ENCODE measurements at places on chromosomes 4 and X. TPM values are rescaled to one million over a fixed set of nuclear protein-coding genes. Genes with fewer than 3 reads are reported as not detected.

ESX1 gene
- polyA plus RNA-seq, result not detected

GPRASP1 gene
- polyA plus RNA-seq, result 0.38 TPM

DNA sequence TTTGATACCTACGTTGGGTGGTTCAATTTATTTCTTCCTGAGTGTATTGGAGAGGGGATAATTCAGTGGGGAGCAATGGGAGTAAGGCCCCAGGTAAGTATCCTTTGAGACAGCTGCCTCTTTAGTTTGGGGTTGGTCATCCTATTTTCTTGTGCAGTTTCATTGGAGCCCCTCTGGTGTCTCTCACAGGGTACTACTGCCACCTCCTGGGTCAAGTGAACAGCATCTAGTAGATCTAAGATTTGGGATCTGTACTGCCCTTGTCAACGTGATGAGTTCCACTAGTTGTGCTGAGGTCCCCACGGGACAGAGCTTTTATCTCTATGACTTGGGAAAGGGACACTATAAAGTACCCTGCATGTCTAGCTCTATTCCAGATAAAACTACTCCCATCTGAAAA lies 80.6 kb downstream of the PBDC1 start:
- peak; percentile 45 for DNase-seq
- H3K4me3 ChIP-seq, result no peak overlapping the region
- no peak overlapping the region for H3K27ac ChIP-seq
- H3K4me1 ChIP-seq, result no peaks in the 10 kb centered on the region
- H3K36me3 ChIP-seq, result no peaks in the 10 kb centered on the region

GRCh38 chr4:177119691-177120090 lies 190.0 kb upstream of the NEIL3 start:
- no peak overlapping the region for H3K27ac ChIP-seq
- H3K4me3 ChIP-seq, result no peak overlapping the region
- H3K4me1 ChIP-seq, result no peaks in the 10 kb centered on the region
- no peak for DNase-seq

- H3K4me1 ChIP-seq, result peaks cover 10% of the 10 kb centered on the region
- peaks cover 87% of the 10 kb centered on the region for H3K36me3 ChIP-seq
- H3K4me3 ChIP-seq, result no peak overlapping the region
- DNase-seq, result no peak
- no peak overlapping the region for H3K27ac ChIP-seq
- H3K27me3 ChIP-seq, result no peaks in the 10 kb centered on the region
Observed at GRCh38 chr4:3112201-3112600, 37.7 kb downstream of the HTT start.

- H3K4me1 ChIP-seq, result no peaks in the 10 kb centered on the region
- no peaks in the 10 kb centered on the region for H3K36me3 ChIP-seq
- DNase-seq, result no peak
- H3K27ac ChIP-seq, result no peak overlapping the region
- H3K27me3 ChIP-seq, result no peaks in the 10 kb centered on the region
Observed at GRCh38 chrX:34146906-34147305, 14.8 kb upstream of the FAM47A start.

DNA sequence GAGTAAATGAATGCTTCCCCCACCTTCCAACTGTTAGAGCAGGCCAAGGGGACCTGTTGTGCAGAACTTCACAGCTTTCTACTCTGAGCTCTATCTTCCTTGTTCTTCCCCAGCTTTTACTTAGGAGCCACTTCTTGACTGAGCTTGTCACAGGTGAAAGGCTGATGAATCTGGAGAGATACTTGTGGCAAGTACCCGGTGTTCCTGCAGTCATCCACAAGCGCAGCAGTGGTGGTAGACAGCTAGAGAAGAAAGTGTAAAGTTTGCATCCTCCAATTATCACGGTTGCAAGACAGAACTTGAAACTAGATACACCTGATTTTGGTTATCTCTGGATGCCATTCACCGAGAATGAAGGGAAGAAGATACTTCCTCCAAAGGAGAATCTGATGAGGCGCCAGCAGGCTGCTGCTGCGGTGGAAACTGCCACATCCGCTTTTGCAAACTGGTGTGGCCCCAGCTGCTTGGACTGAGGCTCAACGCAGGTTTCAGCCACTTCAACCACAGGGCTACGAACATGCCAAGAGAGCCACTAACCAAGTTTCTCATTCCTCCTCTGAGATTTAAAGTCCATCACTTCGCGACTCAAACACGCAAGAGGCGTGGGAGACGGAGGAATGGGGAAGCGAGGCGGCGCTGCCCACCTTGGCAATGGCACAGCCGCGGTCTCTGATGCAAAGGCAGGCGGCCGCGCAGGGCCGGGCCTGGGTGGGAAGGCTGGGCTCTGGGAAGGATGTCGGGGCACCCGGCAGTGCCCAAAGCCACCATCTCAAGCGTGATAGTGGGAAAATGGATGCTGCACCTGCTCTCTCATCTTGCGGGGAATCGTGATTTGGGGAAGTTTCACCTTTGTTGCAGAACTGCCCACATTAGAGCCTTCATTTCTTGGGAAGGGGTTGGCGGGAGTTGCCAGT lies 1.3 kb upstream of the FHIP1A start:
- H3K4me3 ChIP-seq, result peak overlapping the region; percentile 58
- no peaks in the 10 kb centered on the region for H3K27me3 ChIP-seq

DNA sequence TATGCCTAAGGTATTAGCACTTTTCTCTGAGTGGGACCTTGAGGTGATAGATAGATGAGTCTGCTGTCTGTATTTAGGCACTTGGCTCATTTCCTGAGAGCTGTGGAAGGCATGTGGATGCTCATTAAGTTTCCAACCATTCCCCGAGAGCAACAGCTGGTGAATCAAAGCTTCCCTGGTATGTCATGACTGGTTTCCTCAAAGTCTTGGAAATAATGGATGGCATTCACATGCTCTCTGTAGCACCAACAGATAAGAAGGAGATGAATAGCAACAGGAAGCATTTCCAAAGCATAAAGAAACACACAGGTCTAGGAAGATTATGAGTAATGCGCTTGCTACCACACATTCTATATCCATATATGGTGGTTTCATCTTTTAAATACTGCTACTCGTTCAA lies 118.3 kb upstream of the ETNPPL start:
- no peak for DNase-seq
- H3K4me1 ChIP-seq, result no peaks in the 10 kb centered on the region
- H3K4me3 ChIP-seq, result no peak overlapping the region
- no peaks in the 10 kb centered on the region for H3K27me3 ChIP-seq

DNA sequence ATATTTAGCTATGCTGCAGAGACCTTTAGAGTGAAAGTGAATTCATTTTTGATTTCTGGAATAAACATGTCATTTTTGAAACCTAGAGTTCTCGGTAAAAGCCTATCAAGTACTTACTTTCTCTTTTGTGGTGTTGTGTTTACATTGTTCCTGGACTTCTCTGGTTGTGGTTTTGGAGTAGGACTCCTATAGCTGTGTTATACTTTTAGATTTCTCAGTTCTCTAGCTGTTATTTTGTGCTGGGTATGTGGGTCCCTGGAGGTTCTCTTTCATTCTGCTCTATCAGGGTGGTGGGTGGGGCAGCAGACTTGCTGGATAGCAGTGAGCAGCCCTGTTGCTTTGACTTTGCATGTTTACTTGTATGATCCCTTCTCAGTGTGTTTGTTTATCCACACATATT lies 25.6 kb upstream of the MSMO1 start:
- no peaks in the 10 kb centered on the region for H3K27me3 ChIP-seq
- H3K4me3 ChIP-seq, result no peak overlapping the region
- no peak overlapping the region for H3K27ac ChIP-seq
- no peak for DNase-seq
- peaks cover 6% of the 10 kb centered on the region for H3K4me1 ChIP-seq

GRCh38 chrX:129347291-129347690 lies 176.0 kb downstream of the SMARCA1 start:
- no peaks in the 10 kb centered on the region for H3K36me3 ChIP-seq
- DNase-seq, result no peak
- no peak overlapping the region for H3K27ac ChIP-seq
- H3K4me1 ChIP-seq, result no peaks in the 10 kb centered on the region
- H3K27me3 ChIP-seq, result no peaks in the 10 kb centered on the region

- H3K27ac ChIP-seq, result no peak overlapping the region
- no peaks in the 10 kb centered on the region for H3K27me3 ChIP-seq
- peaks cover 14% of the 10 kb centered on the region for H3K4me1 ChIP-seq
- DNase-seq, result no peak
- H3K4me3 ChIP-seq, result no peak overlapping the region
- no peaks in the 10 kb centered on the region for H3K36me3 ChIP-seq
Observed at GRCh38 chr4:17876943-17877342, 66.2 kb downstream of the NCAPG start.

DNA sequence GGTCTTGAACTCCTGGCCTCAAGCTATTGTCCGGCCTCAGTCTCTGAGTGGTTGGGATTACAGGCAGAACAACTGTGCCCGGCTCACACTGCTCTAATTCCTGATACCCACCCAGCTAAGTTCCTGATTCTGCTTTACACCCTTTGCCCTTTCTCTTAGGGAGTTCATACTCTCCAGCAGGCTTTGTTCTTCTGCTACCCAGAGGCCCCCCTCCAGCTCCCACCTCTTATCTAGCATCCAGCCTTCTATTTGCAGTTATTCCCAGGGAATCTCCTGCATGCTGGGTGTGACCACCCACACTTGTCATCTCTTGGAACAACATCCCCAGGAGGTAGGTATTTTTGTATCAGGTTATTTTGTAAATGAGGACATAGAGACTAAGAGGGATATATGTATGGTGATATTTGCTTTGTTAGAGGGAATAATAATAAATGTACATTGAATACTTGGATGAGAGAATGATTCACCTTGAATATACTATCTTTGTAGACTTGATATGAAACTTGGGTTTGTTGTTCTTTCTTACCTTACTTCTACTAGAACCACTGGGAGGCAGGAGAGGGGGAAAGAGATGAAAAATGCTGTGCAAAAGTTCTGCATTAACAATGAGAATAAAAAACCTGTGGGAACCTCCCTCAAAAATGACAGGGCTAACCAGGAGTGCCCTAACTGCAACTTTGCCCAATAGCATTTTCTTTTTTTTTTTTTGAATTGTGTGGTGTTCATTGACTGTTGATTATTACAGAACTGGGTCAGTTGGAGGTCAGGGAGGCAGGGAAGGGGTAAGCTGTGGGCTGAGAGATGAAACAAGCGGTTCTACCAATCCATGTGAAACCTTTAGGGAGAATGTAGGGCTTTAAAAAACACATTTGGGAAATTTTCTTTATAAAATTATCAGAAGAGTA lies 157.4 kb downstream of the SPRY1 start:
- peak; percentile 58 for DNase-seq
- H3K4me1 ChIP-seq, result peaks cover 63% of the 10 kb centered on the region
- peak overlapping the region; percentile 54 for H3K4me3 ChIP-seq
- H3K27ac ChIP-seq, result peak overlapping the region; percentile 98
- no peaks in the 10 kb centered on the region for H3K36me3 ChIP-seq

- H3K27ac ChIP-seq, result no peak overlapping the region
- H3K27me3 ChIP-seq, result no peaks in the 10 kb centered on the region
- H3K4me3 ChIP-seq, result no peak overlapping the region
- peaks cover 21% of the 10 kb centered on the region for H3K36me3 ChIP-seq
- DNase-seq, result no peak
- H3K4me1 ChIP-seq, result no peaks in the 10 kb centered on the region
Observed at GRCh38 chr4:73142995-73143547, 73.6 kb upstream of the COX18 start.

ACSL4 gene
- 176 TPM for polyA plus RNA-seq

NXT2 gene
- polyA plus RNA-seq, result 9.5 TPM

DNA sequence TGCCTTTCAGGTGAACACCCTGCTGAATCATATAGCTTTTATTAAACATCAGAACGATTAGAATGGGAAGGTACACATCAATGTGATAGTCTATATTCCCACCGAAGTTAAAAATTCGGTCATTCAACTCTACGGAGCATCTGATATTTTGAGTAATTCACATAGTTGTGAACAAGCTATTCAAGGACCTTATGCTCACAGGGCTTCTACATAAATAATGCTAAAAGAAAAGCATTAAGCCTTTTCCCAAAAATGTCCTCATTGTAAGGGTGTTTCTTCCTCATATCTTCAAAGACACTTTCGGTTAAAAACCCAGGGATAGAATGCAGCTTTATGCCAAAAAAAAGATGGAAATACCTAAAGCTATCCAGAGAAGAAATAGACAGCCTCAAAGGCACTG lies 79.7 kb upstream of the EDNRA start:
- H3K4me3 ChIP-seq, result no peak overlapping the region
- no peaks in the 10 kb centered on the region for H3K36me3 ChIP-seq
- H3K4me1 ChIP-seq, result peaks cover 9% of the 10 kb centered on the region
- no peak for DNase-seq

- H3K4me1 ChIP-seq, result no peaks in the 10 kb centered on the region
- no peaks in the 10 kb centered on the region for H3K36me3 ChIP-seq
- no peak overlapping the region for H3K4me3 ChIP-seq
- no peak overlapping the region for H3K27ac ChIP-seq
Observed at GRCh38 chr4:11299016-11299415, 129.7 kb downstream of the HS3ST1 start.

NALF2 gene
- polyA plus RNA-seq, result 2.3 TPM

DNA sequence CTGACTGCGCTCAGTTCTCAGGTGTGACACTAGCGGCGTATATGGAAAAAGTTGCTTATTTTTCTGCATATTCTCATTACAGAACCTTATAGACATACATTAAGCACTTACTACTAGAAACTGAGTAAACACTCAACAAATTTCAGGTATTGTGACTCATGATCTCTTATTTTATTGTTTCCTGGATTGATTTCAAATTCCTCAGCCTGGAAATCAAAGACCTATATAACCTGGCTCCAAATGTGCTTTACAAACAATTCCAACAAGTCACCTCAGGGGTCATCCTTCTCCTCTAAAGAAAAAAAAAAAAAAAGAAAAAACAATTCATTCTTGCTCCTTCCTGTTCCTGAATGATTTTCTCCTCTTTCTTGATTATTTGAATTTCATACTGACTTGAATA lies 152.3 kb downstream of the ADAM29 start:
- no peaks in the 10 kb centered on the region for H3K4me1 ChIP-seq
- H3K4me3 ChIP-seq, result no peak overlapping the region
- no peak overlapping the region for H3K27ac ChIP-seq

GRCh38 chr4:87560802-87561201 lies 31.6 kb upstream of the SPARCL1 start:
- no peak overlapping the region for H3K4me3 ChIP-seq
- no peak for DNase-seq
- no peaks in the 10 kb centered on the region for H3K36me3 ChIP-seq
- no peaks in the 10 kb centered on the region for H3K27me3 ChIP-seq
- H3K27ac ChIP-seq, result no peak overlapping the region

PHKA1 gene
- polyA plus RNA-seq, result 6.8 TPM

WDR17 gene
- not detected for polyA plus RNA-seq

CT83 gene
- polyA plus RNA-seq, result not detected

- peaks cover 11% of the 10 kb centered on the region for H3K27me3 ChIP-seq
- no peak for DNase-seq
- H3K27ac ChIP-seq, result no peak overlapping the region
- no peaks in the 10 kb centered on the region for H3K36me3 ChIP-seq
- H3K4me3 ChIP-seq, result no peak overlapping the region
- H3K4me1 ChIP-seq, result no peaks in the 10 kb centered on the region
Observed at GRCh38 chr4:25984266-25984665, 70.2 kb downstream of the SMIM20 start.

DNA sequence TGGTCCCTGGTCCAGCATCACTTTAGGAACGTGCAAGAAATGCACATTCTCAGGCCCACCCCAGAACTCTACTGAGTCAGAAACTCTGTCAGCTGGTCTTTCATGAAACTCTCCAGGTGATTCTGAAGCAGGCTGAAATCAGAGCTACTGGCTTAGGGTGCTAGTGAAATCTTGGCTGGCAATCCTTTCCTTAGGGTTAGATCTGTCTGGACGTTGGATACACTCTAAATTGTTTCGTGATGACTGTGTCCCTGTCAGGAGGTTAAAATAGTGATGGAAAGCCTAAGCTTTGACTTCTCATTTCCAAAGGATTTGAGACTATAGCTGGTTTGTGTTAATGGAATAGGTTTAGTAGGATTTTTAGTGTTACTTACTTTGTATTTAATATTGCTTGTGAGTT lies 99.1 kb downstream of the ARHGAP10 start:
- H3K36me3 ChIP-seq, result no peaks in the 10 kb centered on the region
- no peak for DNase-seq
- H3K4me1 ChIP-seq, result no peaks in the 10 kb centered on the region
- no peak overlapping the region for H3K27ac ChIP-seq
- no peaks in the 10 kb centered on the region for H3K27me3 ChIP-seq

MAGEA1 gene
- polyA plus RNA-seq, result not detected

CDX4 gene
- polyA plus RNA-seq, result not detected

NDST3 gene
- polyA plus RNA-seq, result not detected
